PC-3 (cell line): ENCODE measurements at places on chromosomes 1 and 21. TPM values are rescaled to one million over a fixed set of nuclear protein-coding genes. Genes with fewer than 3 reads are reported as not detected.

Gene AKR7A2
- total RNA-seq: 63.3 and 72.3 TPM in 2 replicates

Gene MSH4
- total RNA-seq: 0.17 TPM in 1 of 2 replicates, not detected in the other

Gene RXFP4
- not detected in 2 replicates for total RNA-seq

Gene COL9A2
- 4.4 and 7.0 TPM in 2 replicates for total RNA-seq

Gene HSD3B1
- total RNA-seq: not detected in 2 replicates

Gene RRP1B
- total RNA-seq: 44.2 and 53.0 TPM in 2 replicates

Gene RGS18
- total RNA-seq: not detected in 2 replicates

Gene KCNK2
- total RNA-seq: not detected in 2 replicates

Gene BLZF1
- total RNA-seq: 30.6 and 37.4 TPM in 2 replicates

Gene KCNJ15
- total RNA-seq: 0.26 TPM in 1 of 2 replicates, not detected in the other

Gene FCGR3A
- not detected in 2 replicates for total RNA-seq

Gene REG4
- total RNA-seq: 0.40 and 0.87 TPM in 2 replicates

Gene FAM163A
- total RNA-seq: not detected in 2 replicates
